Brain microvascular endothelial cell (primary cell): ENCODE measurements at places on chromosomes 7 and 10.
A peak's percentile ranks its signal among the peaks of the same experiment; 100 is the strongest.

DNA sequence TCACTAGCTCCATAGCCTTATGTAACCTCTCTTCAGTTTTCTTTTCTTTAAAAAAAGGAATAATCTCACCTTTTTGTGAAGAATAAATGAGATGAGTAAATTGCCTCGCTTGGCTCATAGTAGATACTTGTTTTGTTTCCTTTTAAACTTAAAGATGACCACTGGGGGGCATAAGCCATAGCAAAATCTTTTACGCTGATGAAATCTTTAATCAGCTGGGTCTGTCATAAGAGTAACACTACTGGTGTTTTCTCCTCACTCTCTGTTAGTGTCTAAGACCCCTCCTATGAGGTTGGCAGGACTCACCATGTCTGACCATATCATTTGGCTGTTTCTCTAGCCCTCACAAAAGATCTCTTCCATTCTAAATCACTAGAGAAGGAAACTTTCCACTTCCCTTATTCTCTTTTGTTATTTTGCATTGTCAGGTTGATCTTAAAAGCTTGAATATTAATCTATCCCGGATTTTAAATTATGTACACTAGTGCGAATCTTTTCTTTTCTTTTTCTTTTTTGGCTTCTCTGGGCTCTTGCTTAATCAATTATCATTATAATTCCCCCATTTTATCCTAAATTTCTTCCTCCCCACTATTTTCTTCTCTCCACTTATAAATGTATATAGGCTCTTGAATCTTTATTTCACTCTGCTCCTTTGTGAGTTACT is 12.5 kb downstream of the STAG3 start:
- DNase-seq, result peak; percentile 20

GRCh38 chr7:1607696-1608095 is 37.9 kb upstream of the PSMG3 start:
- DNase-seq, result no peak

DNA sequence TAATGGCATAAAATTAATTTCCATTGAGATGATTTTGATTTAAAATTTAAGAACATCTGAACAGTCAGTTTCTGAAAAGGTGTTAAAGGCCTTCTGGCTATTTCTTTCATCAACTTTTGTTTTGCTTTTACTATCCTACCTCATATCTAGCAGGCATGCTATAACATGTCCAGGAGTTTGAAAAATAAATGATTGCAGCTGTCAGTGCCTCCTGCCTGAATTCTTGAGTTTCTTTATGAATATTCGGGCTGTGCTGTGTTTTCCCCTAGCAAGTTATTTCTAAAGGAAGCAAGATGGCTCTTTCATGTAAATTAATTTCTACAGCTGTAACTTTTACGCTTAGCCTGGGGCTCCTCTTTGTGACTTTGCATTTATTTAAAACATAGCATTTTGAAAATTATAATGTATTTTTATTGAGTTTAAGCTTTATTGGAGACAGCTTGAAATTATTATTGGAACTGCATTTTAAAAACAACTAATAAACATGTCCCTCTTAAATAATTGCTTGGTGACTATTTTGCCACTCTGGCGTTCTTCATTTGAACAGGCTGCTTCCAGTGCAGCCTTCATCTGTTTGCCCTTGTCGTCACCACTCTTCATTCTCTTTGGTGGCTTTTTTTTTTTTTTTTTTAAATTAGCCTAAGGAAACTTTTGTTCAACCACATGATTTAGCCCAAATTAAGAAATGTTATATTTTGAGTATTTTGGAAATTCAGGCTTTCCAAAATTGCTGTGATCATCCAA is 1083.4 kb upstream of the LRRN3 start:
- DNase-seq, result no peak

- no peak for DNase-seq
Observed at GRCh38 chr7:81430761-81431160, 339.1 kb downstream of the HGF start.

DNA sequence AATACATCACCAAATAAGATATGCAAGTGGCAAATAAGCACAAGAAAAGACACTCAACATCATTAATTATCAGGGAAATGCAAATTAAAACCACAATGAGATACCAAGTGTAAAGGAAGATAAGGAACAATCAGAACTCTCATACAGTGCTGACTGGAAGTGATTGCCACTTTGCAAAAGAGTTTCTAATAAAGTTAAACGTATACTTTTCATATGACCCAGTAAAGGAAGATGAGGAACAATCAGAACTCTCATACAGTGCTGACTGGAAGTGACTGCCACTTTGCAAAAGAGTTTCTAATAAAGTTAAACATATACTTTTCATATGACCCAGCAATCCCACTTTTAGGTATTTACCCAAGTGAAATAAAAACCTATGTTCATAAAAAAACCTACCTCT is 12.2 kb upstream of the JMJD1C start:
- DNase-seq, result no peak
